ENCODE measurements at places on chromosomes 2 and 18. TPM values are rescaled to one million over a fixed set of nuclear protein-coding genes. Genes with fewer than 3 reads are reported as not detected.

- peaks cover under 1% of the 10 kb centered on the region for H3K4me1 ChIP-seq
- no peak for DNase-seq
- no peaks in the 10 kb centered on the region for H3K27me3 ChIP-seq
- no peaks in the 10 kb centered on the region for H3K36me3 ChIP-seq
Observed at GRCh38 chr2:42353792-42354429, 7.1 kb downstream of the COX7A2L start.

GRCh38 chr2:110104025-110104771, 11.4 kb downstream of the MALL start:
- no peak overlapping the region for H3K4me3 ChIP-seq
- no peaks in the 10 kb centered on the region for H3K4me1 ChIP-seq
- no peaks in the 10 kb centered on the region for H3K27me3 ChIP-seq
- no peaks in the 10 kb centered on the region for H3K36me3 ChIP-seq
- no peak overlapping the region for H3K27ac ChIP-seq

GRCh38 chr2:127428815-127429109, 10.5 kb downstream of the PROC start:
- peaks cover 21% of the 10 kb centered on the region for H3K27me3 ChIP-seq
- DNase-seq: no peak
- H3K4me3 ChIP-seq: no peak overlapping the region
- no peak overlapping the region for H3K27ac ChIP-seq

IL36G gene
- total RNA-seq: 0.59 TPM

FIGN gene
- total RNA-seq: 27.7 TPM

GRCh38 chr2:221314786-221315185, 257.3 kb downstream of the EPHA4 start:
- DNase-seq: no peak
- no peak overlapping the region for H3K27ac ChIP-seq
- H3K36me3 ChIP-seq: no peaks in the 10 kb centered on the region

EML6 gene
- 1.6 TPM for total RNA-seq

DNA sequence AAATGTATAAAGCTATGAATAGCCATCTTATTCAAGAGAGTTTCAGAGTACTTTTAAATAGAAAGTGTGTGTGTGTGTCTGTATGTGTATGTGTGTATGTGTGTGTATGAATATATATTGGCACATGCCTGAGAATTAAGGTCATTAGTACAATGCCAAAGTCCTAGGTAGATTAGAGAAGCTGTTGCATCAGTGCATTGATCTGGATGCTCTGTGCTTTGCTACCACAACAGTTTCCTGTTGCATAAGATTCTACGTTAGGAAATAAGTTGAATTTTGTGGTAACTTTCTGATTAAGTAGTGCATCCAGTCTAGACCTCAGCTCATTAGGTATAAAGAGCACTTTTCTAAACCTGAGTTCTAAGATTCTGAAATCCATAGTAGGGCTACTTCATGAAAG, 1102.8 kb upstream of the KLHL29 start:
- H3K27ac ChIP-seq: no peak overlapping the region
- no peaks in the 10 kb centered on the region for H3K4me1 ChIP-seq
- H3K27me3 ChIP-seq: no peaks in the 10 kb centered on the region
- H3K36me3 ChIP-seq: no peaks in the 10 kb centered on the region
- H3K4me3 ChIP-seq: no peak overlapping the region

RAX gene
- total RNA-seq: 78.1 TPM

RFX8 gene
- total RNA-seq: 0.37 TPM

CDH7 gene
- total RNA-seq: 2.7 TPM

INHBB gene
- not detected for total RNA-seq

MAPK4 gene
- 7.0 TPM for total RNA-seq

GRCh38 chr2:195902857-195903256, 165.8 kb downstream of the DNAH7 start:
- H3K27me3 ChIP-seq: no peaks in the 10 kb centered on the region
- H3K36me3 ChIP-seq: no peaks in the 10 kb centered on the region
- no peak overlapping the region for H3K4me3 ChIP-seq

GRCh38 chr2:179751163-179751809, 110.1 kb downstream of the ZNF385B start:
- peak; percentile 26 for DNase-seq
- peaks cover 7% of the 10 kb centered on the region for H3K36me3 ChIP-seq
- H3K4me3 ChIP-seq: no peak overlapping the region
- H3K4me1 ChIP-seq: no peaks in the 10 kb centered on the region

TXNL1 gene
- total RNA-seq: 75.6 TPM

DNA sequence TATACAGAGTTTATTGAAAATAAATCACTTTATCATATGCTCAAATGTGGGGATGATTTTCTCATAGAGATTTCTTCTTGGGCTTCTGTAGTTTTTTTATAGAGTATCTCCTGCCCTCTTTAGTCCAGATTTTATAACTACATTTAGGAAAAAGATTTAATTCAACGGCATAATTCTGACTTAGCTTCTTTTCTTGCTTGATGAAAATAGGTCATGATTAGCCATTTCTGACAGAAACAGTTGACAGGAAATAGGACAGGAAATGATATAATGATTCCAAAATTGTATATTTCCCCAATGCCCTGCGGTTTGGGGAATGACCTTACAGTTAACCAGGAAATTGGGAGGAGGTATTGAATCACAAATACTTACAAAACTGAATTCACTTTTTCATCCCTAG, 1531.9 kb upstream of the ACVR2A start:
- no peak overlapping the region for H3K27ac ChIP-seq
- peaks cover 10% of the 10 kb centered on the region for H3K4me1 ChIP-seq
- H3K27me3 ChIP-seq: no peaks in the 10 kb centered on the region
- H3K4me3 ChIP-seq: no peak overlapping the region
- no peak for DNase-seq

- no peak overlapping the region for H3K4me3 ChIP-seq
- H3K27me3 ChIP-seq: no peaks in the 10 kb centered on the region
- no peaks in the 10 kb centered on the region for H3K4me1 ChIP-seq
- DNase-seq: no peak
- H3K36me3 ChIP-seq: no peaks in the 10 kb centered on the region
Observed at GRCh38 chr18:40423291-40423690, 1531.7 kb upstream of the PIK3C3 start.

CAPN13 gene
- total RNA-seq: not detected

MC5R gene
- not detected for total RNA-seq

NLRC4 gene
- total RNA-seq: not detected

RAB31 gene
- total RNA-seq: 4.6 TPM

CREG2 gene
- not detected for total RNA-seq

DNA sequence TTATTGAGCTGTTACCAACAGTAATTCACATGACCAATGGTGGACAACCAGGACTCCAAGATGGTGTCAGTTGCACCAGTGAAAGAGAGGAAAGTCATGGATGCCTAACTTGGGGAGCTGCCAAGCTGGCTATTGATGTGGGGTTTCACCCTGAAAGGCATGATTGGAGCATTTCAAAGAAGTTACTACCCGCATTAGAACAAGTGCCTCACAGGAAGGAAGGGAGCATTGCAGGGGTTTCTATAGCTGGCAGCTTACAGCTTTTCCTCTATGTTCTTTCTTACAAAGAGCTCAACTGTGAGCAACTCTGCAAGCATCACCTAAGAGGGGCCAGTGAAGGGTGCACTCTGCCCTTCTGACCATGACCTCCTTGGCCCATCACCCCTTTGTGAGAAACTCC, 93.1 kb downstream of the TNFRSF11A start:
- H3K27ac ChIP-seq: no peak overlapping the region
- H3K4me1 ChIP-seq: no peaks in the 10 kb centered on the region
- H3K36me3 ChIP-seq: no peaks in the 10 kb centered on the region
- no peaks in the 10 kb centered on the region for H3K27me3 ChIP-seq

EGR4 gene
- not detected for total RNA-seq

DNA sequence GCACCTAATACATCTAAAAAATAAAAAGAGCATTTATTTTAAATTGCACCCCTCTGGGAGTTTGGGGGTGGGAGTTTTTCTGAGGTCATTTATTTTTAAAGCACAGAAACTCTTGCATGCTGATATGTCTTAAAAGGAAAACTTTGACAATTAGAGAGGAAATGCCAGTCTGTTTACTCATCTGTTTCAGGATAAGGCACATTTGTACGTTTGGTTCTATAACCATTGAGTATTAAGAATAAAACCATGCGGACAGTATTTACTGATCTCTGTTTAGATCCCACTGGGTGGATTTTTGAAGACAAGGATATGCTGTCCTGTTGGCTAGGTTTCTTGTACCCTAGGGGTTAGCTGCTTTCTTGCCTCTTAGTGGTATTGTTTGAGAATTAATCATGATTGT, 122.9 kb downstream of the TANC1 start:
- no peak overlapping the region for H3K27ac ChIP-seq
- H3K36me3 ChIP-seq: no peaks in the 10 kb centered on the region
- no peaks in the 10 kb centered on the region for H3K27me3 ChIP-seq
- no peak overlapping the region for H3K4me3 ChIP-seq
- no peak for DNase-seq

- no peaks in the 10 kb centered on the region for H3K27me3 ChIP-seq
- no peaks in the 10 kb centered on the region for H3K4me1 ChIP-seq
- no peaks in the 10 kb centered on the region for H3K36me3 ChIP-seq
- no peak overlapping the region for H3K4me3 ChIP-seq
Observed at GRCh38 chr2:37600735-37601134, 70.7 kb downstream of the CDC42EP3 start.

DNA sequence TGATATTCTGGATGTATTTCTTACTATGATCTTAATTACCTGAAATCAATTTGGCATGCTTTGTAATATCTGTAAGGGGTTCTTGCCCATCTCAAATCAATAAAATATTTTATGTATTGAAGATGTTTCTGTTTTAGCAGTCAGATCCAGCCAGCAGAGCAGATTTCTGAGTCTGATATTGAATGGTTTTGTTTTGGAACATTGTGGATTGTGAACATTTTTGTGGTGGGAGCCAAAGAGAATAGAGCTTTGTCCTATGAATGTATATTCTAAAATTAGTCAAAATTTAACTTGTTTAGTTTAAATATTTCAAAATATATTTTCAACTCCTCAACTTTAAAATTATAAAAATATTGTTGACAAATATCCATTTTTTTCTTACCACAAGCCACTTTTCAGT, 197.0 kb downstream of the UBE2E3 start:
- no peak overlapping the region for H3K27ac ChIP-seq
- DNase-seq: no peak
- H3K27me3 ChIP-seq: no peaks in the 10 kb centered on the region
- no peaks in the 10 kb centered on the region for H3K4me1 ChIP-seq
- H3K4me3 ChIP-seq: no peak overlapping the region
- no peaks in the 10 kb centered on the region for H3K36me3 ChIP-seq

GRCh38 chr2:173451118-173451517, 96.4 kb downstream of the CDCA7 start:
- no peak overlapping the region for H3K4me3 ChIP-seq
- H3K4me1 ChIP-seq: peaks cover 44% of the 10 kb centered on the region
- H3K27ac ChIP-seq: no peak overlapping the region
- no peaks in the 10 kb centered on the region for H3K36me3 ChIP-seq
- no peaks in the 10 kb centered on the region for H3K27me3 ChIP-seq

GRCh38 chr2:141554810-141555209, 576.0 kb downstream of the LRP1B start:
- no peaks in the 10 kb centered on the region for H3K4me1 ChIP-seq
- no peaks in the 10 kb centered on the region for H3K27me3 ChIP-seq
- H3K27ac ChIP-seq: no peak overlapping the region

DNA sequence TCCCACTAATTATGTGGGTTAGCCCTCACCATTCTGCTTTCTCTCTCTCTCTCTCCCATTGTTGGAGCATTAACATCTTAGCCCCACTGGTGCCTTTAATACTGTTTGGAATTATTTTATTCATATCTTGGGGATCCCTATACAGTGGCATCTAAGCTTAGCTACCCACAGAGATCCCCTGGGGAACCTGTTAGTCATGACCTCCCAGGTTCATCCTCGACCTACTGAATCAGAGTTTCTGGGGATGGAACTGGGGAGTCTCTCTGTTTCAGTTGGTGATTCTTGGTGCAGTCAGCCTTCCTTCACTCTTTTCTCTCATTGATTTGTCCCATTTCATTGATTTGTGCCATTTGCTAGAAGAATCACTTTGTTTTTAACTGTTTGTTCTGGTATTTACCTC, 137.3 kb downstream of the PLCL1 start:
- no peak overlapping the region for H3K4me3 ChIP-seq
- no peaks in the 10 kb centered on the region for H3K36me3 ChIP-seq
- no peak for DNase-seq
- no peaks in the 10 kb centered on the region for H3K27me3 ChIP-seq
- no peak overlapping the region for H3K27ac ChIP-seq

ANKRD36 gene
- total RNA-seq: 40.2 TPM

DNA sequence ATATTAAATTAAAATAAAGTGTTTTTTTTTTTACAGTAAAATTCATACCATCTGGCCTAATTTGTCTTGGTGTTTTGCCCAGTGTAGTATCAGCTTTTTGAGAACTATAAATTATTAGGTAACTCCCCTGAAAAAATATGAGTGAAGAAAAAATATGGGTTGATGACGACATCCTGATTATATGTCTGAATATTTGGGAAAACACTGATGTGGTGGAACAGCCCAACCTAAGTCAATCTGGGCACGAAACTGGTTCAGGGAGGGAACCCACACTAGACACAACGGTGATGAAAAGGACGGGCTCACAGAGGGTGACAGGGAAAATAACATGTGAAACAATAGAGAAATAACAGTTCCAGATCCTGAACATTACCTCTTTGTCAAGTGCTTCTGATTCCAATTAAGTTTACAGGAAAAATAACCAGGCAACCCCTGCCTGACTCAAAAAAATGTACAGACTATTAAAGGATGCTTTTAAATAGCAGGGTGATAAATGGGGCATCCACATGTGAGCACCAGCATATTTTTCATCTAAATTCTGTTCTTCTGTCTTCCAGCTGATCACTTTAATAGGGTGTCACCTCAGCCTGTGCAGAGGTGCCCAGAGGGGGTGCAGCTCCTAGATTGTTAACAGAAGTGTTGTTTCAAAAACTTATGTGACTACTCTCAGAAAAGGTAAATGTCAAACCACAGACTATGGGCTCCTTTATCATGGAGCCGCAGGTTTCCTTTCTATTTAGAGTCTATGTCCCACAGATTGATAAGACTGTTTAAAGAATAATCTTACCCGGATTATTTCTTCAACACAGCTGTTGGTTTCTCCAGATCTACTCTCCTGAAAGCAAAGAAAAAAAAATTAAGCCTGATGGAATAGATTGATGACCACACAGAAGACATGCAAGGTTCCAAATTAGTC, 305.4 kb downstream of the AFF3 start:
- DNase-seq: no peak
- H3K27me3 ChIP-seq: no peaks in the 10 kb centered on the region
- no peaks in the 10 kb centered on the region for H3K36me3 ChIP-seq
- no peak overlapping the region for H3K27ac ChIP-seq

GRCh38 chr2:168920504-168921157, 19.5 kb downstream of the G6PC2 start:
- H3K4me1 ChIP-seq: no peaks in the 10 kb centered on the region
- DNase-seq: peak; percentile 47

CYRIA gene
- total RNA-seq: 1.0 TPM

DNA sequence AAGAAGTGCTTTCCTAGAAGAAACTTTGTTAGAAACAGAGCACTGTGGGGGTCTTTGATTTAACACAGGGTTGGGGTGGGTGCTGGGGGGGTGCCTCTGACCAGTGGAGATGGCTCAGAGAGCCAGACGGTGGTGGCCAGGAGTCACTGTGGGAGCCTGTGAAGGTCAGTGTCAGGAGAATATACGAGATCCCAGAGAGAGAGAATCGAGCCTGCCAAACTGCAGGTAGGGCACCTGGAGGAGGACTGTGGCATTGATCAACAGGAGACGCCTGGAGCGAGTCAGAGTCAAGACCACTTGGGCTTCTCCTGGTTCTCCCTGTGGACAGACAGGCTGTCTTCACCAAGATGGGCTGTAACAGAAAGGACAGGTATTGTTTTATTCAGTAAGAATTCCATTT, 136.5 kb upstream of the TWIST2 start:
- no peak overlapping the region for H3K27ac ChIP-seq
- H3K27me3 ChIP-seq: no peaks in the 10 kb centered on the region
- no peak for DNase-seq
- H3K4me1 ChIP-seq: peaks cover 11% of the 10 kb centered on the region
- no peak overlapping the region for H3K4me3 ChIP-seq
